ENCODE measurements at places on chromosomes 12 and 14. TPM values are rescaled to one million over a fixed set of nuclear protein-coding genes. Genes with fewer than 3 reads are reported as not detected.

The ST8SIA1 gene
- total RNA-seq = not detected

The PRIMA1 gene
- total RNA-seq = 0.45 TPM

The CLEC14A gene
- not detected for total RNA-seq

The NELL2 gene
- total RNA-seq = not detected

The RBM25 gene
- 66.5 TPM for total RNA-seq

The PPP1R3E gene
- total RNA-seq = 3.5 TPM

The GYS2 gene
- not detected for total RNA-seq

The HPD gene
- total RNA-seq = 2.0 TPM

The ACADS gene
- total RNA-seq = 11.7 TPM

The GPRC5D gene
- total RNA-seq = not detected

The AKAP5 gene
- 0.36 TPM for total RNA-seq

The INHBC gene
- not detected for total RNA-seq

The ZC2HC1C gene
- 6.0 TPM for total RNA-seq

The FAM186B gene
- total RNA-seq = 0.11 TPM

The C12orf54 gene
- not detected for total RNA-seq

The VASH1 gene
- total RNA-seq = 3.4 TPM

The EEA1 gene
- 8.1 TPM for total RNA-seq

The PDE3A gene
- 2.9 TPM for total RNA-seq
